ENCODE measurements at places on chromosomes 2 and 18. TPM values are rescaled to one million over a fixed set of nuclear protein-coding genes. Genes with fewer than 3 reads are reported as not detected.

CKAP2L gene
- total RNA-seq = not detected

SPATA3 gene
- total RNA-seq = not detected

TCF23 gene
- not detected for total RNA-seq

HOXD13 gene
- not detected for total RNA-seq

DHRS9 gene
- not detected for total RNA-seq

ABCB11 gene
- total RNA-seq = not detected

EVA1A gene
- total RNA-seq = not detected

ACTR3 gene
- total RNA-seq = 172 TPM

APLF gene
- 3.8 TPM for total RNA-seq

PROC gene
- total RNA-seq = not detected

ALPI gene
- total RNA-seq = not detected

SLC9A2 gene
- not detected for total RNA-seq

PAX3 gene
- not detected for total RNA-seq

DNA sequence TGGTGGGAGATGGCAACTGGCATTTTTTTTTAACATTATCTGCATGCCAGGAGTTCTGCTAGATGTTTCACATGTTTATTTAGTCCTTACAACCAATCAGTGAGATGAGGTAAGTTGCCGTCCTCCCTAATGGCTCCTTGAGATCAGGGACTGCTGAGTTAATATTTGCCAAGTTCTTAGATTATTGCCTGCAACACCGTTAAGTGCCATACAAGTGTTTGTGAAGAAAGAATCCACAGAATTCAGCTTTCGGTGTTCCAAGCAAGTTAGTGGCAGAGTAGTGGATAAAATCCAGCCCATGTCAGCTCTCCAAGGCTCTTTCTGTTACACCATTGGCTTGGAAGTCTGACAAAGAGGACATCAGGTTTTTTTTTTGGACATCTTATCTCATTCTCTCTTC lies 95.9 kb downstream of the C1QL2 start:
- no peaks in the 10 kb centered on the region for H3K4me1 ChIP-seq
- no peaks in the 10 kb centered on the region for H3K27me3 ChIP-seq
- no peak for DNase-seq
- H3K4me3 ChIP-seq = no peak overlapping the region

GRCh38 chr2:148642112-148642744 lies 2.3 kb upstream of the EPC2 start:
- no peak for DNase-seq
- H3K27me3 ChIP-seq = no peaks in the 10 kb centered on the region
- H3K4me3 ChIP-seq = no peak overlapping the region

- no peaks in the 10 kb centered on the region for H3K36me3 ChIP-seq
- H3K4me1 ChIP-seq = no peaks in the 10 kb centered on the region
- no peak overlapping the region for H3K27ac ChIP-seq
- no peak for DNase-seq
- H3K4me3 ChIP-seq = no peak overlapping the region
Observed at GRCh38 chr2:157662401-157662800, 33.7 kb upstream of the ACVR1C start.

- no peaks in the 10 kb centered on the region for H3K27me3 ChIP-seq
- H3K4me1 ChIP-seq = no peaks in the 10 kb centered on the region
- no peak for DNase-seq
- no peak overlapping the region for H3K27ac ChIP-seq
- no peaks in the 10 kb centered on the region for H3K36me3 ChIP-seq
- no peak overlapping the region for H3K4me3 ChIP-seq
Observed at GRCh38 chr18:45481821-45482220, 133.5 kb upstream of the SLC14A2 start.

GRCh38 chr2:208150956-208151355 lies 5.0 kb upstream of the CRYGB start:
- no peaks in the 10 kb centered on the region for H3K27me3 ChIP-seq
- DNase-seq = no peak
- H3K36me3 ChIP-seq = no peaks in the 10 kb centered on the region
- no peak overlapping the region for H3K4me3 ChIP-seq

DNA sequence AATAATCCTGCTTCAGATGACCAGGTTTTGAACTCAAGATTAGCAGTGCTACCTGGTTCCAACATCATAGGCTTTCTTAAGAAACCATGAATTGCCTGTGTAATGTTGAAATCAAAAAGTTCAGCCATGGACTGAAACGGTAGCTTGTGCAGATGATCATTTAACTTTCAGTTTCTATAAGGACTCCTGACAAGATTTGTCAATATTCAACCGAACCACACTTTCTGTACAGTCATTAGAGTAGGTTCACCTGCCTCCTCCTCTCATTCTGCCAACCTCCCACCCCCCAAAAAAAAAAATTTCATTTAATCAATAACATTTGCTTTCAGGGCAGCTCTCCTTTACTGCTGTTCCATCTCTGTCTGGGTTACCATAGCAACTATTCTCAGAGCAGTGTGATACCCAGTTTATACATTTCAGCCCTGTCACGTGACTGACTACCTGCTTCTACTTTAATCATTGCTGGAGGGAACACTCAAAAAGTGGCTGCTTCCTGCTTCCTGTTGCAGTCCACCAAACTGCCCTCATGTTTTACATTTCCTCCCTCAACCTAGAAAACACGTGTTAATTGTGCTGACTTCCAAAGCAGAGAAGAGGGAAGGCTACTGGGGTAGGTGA lies 275.5 kb downstream of the SS18 start:
- no peaks in the 10 kb centered on the region for H3K4me1 ChIP-seq
- H3K4me3 ChIP-seq = no peak overlapping the region
- DNase-seq = no peak
- no peaks in the 10 kb centered on the region for H3K36me3 ChIP-seq

DNA sequence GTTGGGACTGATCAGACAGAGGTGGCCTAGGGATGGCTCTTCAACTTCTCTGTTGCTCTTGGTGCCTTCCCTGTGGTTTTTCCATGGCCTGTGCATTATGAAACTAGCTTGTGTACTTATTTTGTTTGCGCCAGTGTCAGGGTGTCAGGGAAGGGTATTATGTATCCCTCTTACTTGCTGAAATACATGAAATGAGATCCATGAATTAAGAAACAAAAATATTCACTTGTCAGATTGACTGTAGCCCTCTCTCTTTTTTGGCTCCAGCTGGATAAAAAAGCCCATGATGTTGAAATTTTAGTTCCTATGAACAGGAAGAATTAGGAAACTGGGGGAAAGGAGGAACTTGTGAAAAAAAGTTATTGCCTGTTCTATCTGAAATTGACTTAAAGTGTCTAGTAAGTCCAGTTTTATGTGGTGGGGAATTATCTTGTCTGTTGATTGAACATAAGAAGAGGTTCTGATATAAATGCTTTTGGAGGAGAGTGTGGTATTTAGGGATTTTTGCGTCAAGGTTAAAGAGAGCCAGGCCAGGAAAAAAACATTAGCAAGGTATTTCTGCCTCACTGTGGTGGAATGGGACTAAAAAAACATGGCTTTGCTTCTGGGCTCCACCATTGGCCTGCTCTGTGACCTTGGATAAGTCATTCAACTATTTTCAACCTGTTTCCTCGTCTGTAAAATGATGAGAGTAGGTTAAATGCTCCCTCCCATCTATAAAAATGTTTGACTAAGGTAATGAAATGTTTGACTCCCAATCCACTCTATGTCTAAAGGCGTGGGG lies 12.0 kb downstream of the UGP2 start:
- H3K27me3 ChIP-seq = no peaks in the 10 kb centered on the region
- peaks cover 37% of the 10 kb centered on the region for H3K4me1 ChIP-seq
- DNase-seq = no peak
- H3K36me3 ChIP-seq = peaks cover 9% of the 10 kb centered on the region
- H3K27ac ChIP-seq = peak overlapping the region; percentile 81

DNA sequence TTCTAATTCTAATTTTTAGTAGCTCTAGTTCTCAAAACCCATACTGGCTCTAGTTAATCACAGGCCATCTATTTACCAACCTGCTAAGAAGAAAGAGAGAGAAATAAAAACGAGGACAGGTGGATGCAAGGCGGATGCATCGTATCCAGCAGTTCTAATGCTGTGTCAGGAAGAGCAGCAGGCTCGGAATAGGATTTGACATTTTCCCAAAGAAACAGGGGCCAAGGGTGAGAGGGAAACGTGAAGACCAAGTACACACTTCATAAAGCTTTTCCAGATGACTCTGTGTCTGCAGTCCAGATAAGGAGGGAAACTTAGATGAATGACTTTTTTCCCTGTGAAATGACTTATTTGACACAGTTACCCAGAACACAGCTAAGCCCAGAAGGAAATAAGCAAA lies 117.5 kb downstream of the ESCO1 start:
- no peak for DNase-seq
- no peaks in the 10 kb centered on the region for H3K27me3 ChIP-seq
- no peak overlapping the region for H3K27ac ChIP-seq
- H3K36me3 ChIP-seq = no peaks in the 10 kb centered on the region

DNA sequence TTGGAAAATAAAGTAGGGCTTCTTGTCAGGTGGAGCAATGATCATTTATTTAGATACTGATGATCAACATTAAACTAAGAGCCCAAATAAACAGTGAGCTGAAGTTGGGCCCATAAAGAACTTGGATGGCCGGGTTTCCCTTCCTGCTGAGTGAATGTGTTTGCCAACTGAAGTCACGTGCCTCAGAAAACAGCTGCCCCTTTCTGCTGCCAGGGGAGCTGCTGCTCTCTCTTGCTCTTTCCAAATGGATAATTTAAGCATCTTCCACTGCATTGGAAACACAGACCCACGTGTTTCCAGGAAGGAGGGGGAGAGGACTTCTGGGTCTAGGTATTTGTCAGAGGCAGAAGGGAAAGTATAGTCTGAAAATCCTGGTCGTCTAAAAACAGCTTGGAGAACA lies 22.9 kb upstream of the NCKAP5 start:
- no peaks in the 10 kb centered on the region for H3K27me3 ChIP-seq
- DNase-seq = no peak
- no peaks in the 10 kb centered on the region for H3K4me1 ChIP-seq

GRCh38 chr2:148957023-148957422 lies 81.5 kb upstream of the LYPD6B start:
- H3K4me1 ChIP-seq = peaks cover 9% of the 10 kb centered on the region
- H3K27me3 ChIP-seq = no peaks in the 10 kb centered on the region
- no peak overlapping the region for H3K4me3 ChIP-seq
- peak; percentile 6 for DNase-seq
- no peaks in the 10 kb centered on the region for H3K36me3 ChIP-seq

DNA sequence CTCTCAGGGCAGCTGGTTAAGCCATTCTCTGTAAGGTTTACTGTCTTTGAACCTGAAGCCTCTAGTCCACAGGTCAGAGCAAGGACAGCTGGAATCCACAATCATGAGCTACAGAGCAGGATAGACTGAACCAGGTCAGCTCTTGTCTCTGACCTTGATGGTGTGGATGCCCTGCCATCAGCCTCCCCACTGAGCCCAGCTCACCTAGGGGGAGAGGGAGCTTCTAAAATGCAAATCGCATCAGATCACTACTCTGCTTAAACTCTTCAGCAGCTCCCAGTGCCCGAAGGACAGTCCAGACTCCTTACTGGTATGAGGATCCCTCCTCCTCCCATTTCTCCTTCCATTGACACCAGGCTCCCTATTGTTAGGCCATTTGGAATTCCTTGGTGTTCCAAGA lies 255.3 kb upstream of the CCDC68 start:
- H3K4me3 ChIP-seq = no peak overlapping the region
- no peaks in the 10 kb centered on the region for H3K36me3 ChIP-seq
- no peak for DNase-seq
- no peaks in the 10 kb centered on the region for H3K4me1 ChIP-seq

- H3K27me3 ChIP-seq = no peaks in the 10 kb centered on the region
- no peak overlapping the region for H3K4me3 ChIP-seq
Observed at GRCh38 chr2:229301237-229301636, 30.1 kb upstream of the PID1 start.

- no peak overlapping the region for H3K4me3 ChIP-seq
- no peak for DNase-seq
- H3K27ac ChIP-seq = no peak overlapping the region
Observed at GRCh38 chr2:61252031-61252430, 90.0 kb downstream of the C2orf74 start.

- DNase-seq = no peak
- H3K4me1 ChIP-seq = no peaks in the 10 kb centered on the region
- H3K36me3 ChIP-seq = no peaks in the 10 kb centered on the region
- H3K27me3 ChIP-seq = no peaks in the 10 kb centered on the region
Observed at GRCh38 chr2:3099145-3099859, 278.3 kb downstream of the EIPR1 start.

- no peaks in the 10 kb centered on the region for H3K27me3 ChIP-seq
- H3K27ac ChIP-seq = no peak overlapping the region
- no peak overlapping the region for H3K4me3 ChIP-seq
- H3K4me1 ChIP-seq = no peaks in the 10 kb centered on the region
- no peak for DNase-seq
Observed at GRCh38 chr2:36329746-36330472, 25.7 kb upstream of the CRIM1 start.

GRCh38 chr2:1055014-1055595 lies 104.5 kb downstream of the SNTG2 start:
- DNase-seq = no peak
- no peaks in the 10 kb centered on the region for H3K36me3 ChIP-seq
- no peaks in the 10 kb centered on the region for H3K27me3 ChIP-seq
- no peak overlapping the region for H3K27ac ChIP-seq

- no peaks in the 10 kb centered on the region for H3K4me1 ChIP-seq
- H3K27ac ChIP-seq = no peak overlapping the region
- no peaks in the 10 kb centered on the region for H3K36me3 ChIP-seq
- no peak for DNase-seq
- H3K4me3 ChIP-seq = no peak overlapping the region
Observed at GRCh38 chr18:55439056-55439455, 148.9 kb downstream of the TCF4 start.

GRCh38 chr2:217642944-217643343 lies 359.9 kb downstream of the TNS1 start:
- H3K4me1 ChIP-seq = no peaks in the 10 kb centered on the region
- no peaks in the 10 kb centered on the region for H3K36me3 ChIP-seq
- no peak overlapping the region for H3K27ac ChIP-seq
- no peaks in the 10 kb centered on the region for H3K27me3 ChIP-seq
- no peak for DNase-seq
- H3K4me3 ChIP-seq = no peak overlapping the region

- H3K27ac ChIP-seq = no peak overlapping the region
- no peaks in the 10 kb centered on the region for H3K4me1 ChIP-seq
- H3K36me3 ChIP-seq = no peaks in the 10 kb centered on the region
- no peak overlapping the region for H3K4me3 ChIP-seq
Observed at GRCh38 chr2:65153515-65153914, 23.6 kb upstream of the RAB1A start.

Measured in naive thymus-derived CD4-positive, alpha-beta T cell (primary cell).